ENCODE measurements at places on chromosomes 16 and 17. TPM values are rescaled to one million over a fixed set of nuclear protein-coding genes. Genes with fewer than 3 reads are reported as not detected.
A peak's percentile ranks its signal among the peaks of the same experiment; 100 is the strongest.

DNA sequence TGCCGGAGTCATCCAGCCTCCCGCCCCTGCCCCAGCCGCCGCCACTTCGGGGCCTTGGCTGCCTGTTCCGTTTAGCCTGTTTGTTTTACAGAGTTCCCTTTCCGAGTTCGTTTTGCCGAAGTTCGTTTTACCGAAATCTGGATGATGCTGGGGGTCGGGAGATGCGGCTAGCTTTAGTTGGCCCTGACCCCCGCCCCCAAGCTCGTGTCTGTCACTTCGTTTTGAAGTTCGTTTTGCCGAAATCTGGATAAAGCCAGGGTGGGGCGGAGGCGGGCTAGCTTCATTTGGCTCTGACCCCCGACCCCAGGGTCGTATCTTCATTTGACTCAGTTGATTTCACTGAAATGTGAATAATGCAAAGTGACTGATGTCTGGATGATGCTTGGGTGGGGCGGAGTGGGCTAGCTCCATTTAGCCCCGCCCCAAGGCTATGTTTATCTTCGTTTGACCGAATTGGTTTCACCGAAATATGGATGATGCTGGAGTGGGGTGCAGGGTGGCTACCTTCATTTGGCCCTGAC, 591 bp downstream of the PSMD7 start:
- peak; percentile 47 for DNase-seq
- no peaks in the 10 kb centered on the region for H3K27me3 ChIP-seq
- H3K4me1 ChIP-seq: peaks cover 25% of the 10 kb centered on the region
- peak overlapping the region; percentile 94 for H3K4me3 ChIP-seq
- H3K36me3 ChIP-seq: peaks cover 18% of the 10 kb centered on the region

Gene SLC13A2
- not detected for total RNA-seq

DNA sequence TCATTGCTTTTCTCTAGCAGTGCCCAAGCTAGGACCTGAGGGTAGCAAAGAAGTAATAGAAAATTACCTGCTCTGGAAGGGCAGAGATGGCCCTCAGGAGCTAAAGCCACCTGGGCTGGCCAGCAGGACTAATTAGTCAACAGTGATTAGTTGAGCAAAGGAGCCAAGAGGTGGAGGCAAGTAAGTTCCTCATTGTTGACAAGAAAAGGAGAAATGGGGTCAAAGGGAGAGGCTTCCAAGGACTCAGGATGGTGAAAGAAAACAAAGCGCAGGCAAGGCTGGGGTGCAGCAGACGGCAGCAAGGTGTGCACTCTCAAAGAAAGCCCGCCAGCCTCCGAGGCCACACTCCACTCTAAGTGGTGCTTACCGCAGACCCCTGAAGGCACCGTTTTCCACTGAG, 44.6 kb downstream of the CMTM4 start:
- H3K27me3 ChIP-seq: peaks cover 6% of the 10 kb centered on the region
- DNase-seq: no peak
- H3K36me3 ChIP-seq: no peaks in the 10 kb centered on the region
- no peak overlapping the region for H3K4me3 ChIP-seq
- H3K4me1 ChIP-seq: peaks cover 15% of the 10 kb centered on the region

DNA sequence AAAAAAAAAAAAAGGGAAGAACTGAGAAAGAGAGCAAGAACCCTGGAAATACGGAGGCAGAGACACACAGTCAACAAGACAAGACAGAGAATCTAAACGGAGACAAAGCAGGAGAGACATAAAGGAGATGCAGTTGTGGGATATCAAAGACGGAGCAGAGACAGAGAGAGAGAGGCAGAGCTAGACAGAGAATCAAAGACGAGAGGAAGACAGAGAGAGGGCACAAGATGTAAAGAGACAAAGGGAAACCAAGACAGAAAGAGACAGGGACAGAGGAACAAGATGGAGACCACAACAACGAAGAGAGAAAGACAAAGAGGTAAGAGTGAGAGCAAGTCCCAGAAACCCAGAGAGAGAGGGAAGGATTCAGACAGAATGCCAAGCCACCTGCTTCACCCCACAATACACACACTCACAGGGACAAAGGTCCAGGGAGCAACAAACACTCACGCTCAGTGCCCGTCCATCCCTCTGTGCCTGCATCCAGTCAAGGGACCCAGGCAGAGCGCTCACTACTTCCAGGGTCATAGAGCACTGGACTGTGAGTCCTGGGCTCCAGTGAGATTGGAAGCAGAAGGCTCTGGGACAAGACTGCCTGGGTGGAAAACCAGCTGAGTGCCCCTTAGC, 88.9 kb downstream of the C16orf78 start:
- peaks cover 3% of the 10 kb centered on the region for H3K36me3 ChIP-seq
- peaks cover 2% of the 10 kb centered on the region for H3K27me3 ChIP-seq
- H3K4me1 ChIP-seq: peaks cover 31% of the 10 kb centered on the region
- H3K4me3 ChIP-seq: peak overlapping the region; percentile 64

Gene TPSAB1
- total RNA-seq: not detected

Gene CDRT15
- not detected for total RNA-seq
